ENCODE measurements at places on chromosomes 6 and 20.
A peak's percentile ranks its signal among the peaks of the same experiment; 100 is the strongest.

DNA sequence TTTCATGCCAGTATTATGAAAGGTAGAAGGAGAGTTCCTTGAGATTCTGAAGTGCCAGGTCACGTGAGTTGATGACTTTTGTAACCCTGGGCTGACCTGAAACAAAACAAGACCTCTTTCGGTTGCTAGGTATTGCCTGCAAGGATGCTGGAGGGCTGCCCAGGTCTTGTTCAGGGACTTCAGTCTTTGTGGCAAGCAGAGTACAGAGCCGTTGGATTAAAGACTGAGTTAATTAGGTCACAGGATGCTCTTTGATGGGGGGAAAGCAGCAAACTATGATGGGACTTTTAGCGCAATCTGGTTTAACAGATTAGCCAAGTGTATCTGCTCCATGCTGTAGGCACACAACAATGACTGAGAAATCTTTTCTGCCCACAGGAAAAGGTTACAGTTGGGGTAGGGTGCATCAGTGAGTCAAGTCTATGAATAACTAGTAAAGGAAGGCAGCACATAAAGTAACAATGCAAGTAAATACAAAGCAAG lies 12.8 kb upstream of the ELOVL5 start:
- H3K4me1 ChIP-seq, result peaks cover 14% of the 10 kb centered on the region
- H3K4me3 ChIP-seq, result no peak overlapping the region
- H3K27me3 ChIP-seq, result no peaks in the 10 kb centered on the region
- DNase-seq, result no peak
- no peaks in the 10 kb centered on the region for H3K36me3 ChIP-seq

- no peak overlapping the region for H3K4me3 ChIP-seq
- peak; percentile 28 for DNase-seq
Observed at GRCh38 chr6:170075659-170076223, 215.1 kb downstream of the DLL1 start.

GRCh38 chr6:162973980-162974379 lies 246.2 kb downstream of the PACRG start:
- H3K4me1 ChIP-seq, result peaks cover 7% of the 10 kb centered on the region
- H3K27ac ChIP-seq, result no peak overlapping the region
- no peaks in the 10 kb centered on the region for H3K36me3 ChIP-seq
- H3K4me3 ChIP-seq, result no peak overlapping the region
- DNase-seq, result no peak
- H3K27me3 ChIP-seq, result no peaks in the 10 kb centered on the region

DNA sequence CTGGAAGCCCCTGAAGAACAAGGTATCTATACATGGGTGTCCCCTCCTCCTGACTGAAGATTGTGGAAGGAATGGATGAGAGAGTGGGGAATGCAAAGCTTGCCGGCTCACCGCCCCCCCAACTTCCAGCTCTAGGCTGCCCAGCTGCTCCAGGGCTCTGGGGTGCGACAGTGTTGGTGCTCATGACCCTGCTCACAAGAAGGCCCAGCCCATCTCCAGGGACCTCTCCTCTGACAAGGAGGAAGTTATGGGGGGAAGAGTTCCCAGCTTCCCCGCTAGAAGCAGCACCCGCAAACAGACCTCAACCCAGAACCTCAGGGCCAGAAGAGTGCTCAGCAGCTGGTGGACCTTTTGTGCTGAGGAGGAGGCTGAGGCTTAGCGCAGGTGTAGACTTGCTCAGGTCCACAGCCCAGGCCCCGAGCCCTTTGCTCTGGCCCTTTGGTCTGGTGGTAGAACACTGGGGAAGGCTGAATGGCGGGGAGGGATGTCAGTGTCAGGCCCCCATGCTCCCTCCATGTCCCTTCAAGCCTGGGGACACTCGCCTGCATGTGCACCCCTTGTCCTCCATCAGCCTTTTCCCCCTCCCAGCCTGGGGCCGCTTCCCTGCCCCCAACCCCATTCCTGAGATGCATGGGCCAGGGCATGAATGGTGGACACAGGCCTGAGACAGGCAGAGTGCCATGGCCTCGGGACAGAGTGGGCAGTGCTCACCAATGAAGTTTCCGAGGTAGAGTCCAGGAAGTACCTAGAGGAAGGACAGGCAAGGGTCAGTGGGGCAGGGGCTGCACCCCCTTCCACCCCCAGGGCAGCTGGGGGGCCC lies 1.3 kb downstream of the DUSP15 start:
- no peaks in the 10 kb centered on the region for H3K4me1 ChIP-seq
- H3K27ac ChIP-seq, result no peak overlapping the region
- H3K36me3 ChIP-seq, result no peaks in the 10 kb centered on the region
- peaks cover 40% of the 10 kb centered on the region for H3K27me3 ChIP-seq
- peak overlapping the region; percentile 36 for H3K4me3 ChIP-seq

DNA sequence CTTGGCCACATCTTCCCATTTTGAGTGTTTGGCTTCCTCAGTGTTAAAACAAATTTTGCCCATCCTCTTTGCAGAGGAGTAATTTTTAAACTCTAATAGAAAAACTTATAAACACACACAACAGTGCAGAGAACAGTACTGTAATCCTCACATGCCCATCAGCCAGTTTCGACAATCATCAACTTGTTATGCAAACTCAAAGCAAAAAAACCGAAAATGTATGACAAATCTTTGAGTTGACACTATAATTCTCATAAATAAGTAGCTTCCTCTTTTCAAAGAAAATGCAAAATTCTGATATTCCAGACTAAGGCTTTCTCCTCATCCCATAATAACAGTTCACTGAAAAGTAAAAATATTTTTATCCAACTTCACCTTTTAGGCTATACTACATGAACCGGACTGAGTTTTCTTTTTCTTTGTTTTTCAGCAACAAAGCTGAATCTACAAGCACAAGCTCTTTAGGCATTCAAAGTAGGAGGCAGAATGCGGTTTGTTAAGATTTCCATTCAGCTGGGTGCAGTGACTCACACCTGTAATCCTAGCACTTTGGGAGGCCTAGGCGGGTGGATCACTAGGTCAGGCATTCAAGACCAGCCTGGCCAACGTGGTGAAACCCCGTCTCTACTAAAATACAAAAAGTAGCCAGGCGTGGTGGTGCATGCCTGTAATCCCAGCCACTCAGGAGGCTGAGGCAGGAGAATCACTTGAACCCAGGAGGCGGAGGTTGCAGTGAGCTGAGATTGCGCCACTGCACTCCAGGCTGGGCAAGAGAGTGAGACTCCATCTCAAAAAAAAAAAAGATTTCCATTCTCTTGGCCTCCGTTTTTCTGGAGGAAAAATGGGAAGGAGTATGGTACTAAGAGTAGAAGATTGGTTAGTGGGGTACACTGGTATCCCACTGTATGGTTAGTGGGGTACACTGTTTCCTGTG lies 74.8 kb downstream of the GCNT2 start:
- no peaks in the 10 kb centered on the region for H3K36me3 ChIP-seq
- no peaks in the 10 kb centered on the region for H3K27me3 ChIP-seq
- no peak for DNase-seq

GRCh38 chr20:64042054-64042781 lies 6.2 kb downstream of the C20orf204 start:
- no peak overlapping the region for H3K27ac ChIP-seq
- H3K4me3 ChIP-seq, result peak overlapping the region; percentile 25
- no peak for DNase-seq
